Karpas-422 (cell line): ENCODE measurements at places on chromosomes 16 and 17. TPM values are rescaled to one million over a fixed set of nuclear protein-coding genes. Genes with fewer than 3 reads are reported as not detected.

DNA sequence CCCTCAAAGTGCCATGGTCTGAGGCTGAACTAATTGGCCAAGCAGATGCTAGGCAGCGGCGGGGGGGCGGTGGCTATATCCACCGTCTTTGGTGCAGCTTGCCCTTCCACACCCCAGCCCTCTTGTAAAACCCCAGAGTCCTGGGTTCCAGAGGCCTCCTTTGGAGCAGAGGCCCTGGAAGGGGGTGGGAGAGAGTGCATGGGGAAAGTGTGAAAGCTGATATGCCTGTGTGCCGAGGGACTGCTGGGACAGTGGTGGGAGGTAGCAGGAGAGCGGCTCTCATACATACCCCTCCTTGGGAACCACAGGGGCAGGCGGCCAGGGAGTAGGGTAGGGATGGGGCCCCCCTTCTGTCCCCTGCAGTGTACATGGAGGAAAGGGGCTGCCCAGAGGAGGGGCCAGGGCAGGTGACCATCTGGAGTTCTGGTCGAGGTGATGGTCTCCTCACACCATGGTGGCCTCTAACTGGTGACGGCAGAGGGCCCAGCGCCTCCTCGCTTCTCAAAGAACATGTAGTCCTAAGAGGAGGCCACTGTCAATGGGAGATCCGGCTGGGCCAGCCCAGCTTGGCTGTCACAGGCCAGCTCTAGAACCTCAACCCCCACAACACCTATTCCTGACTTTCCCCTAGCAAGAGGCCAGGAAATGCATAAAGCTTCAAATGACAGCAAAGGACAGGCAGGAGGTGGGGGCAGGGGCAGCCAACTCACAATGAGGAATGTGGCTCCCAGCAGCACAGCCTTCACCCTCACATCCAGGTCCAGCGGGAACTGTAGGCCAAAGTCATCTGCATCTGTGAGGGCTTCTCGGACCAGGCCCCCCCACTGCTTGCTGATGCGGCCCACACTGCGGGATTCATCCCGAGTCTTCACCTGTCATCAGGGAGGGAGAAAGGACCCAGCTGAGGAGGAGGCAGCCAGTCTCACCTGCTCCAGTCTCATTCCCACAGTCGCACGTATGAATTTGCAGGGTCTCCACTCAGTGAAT is 4.1 kb downstream of the PLSCR3 start:
- DNase-seq, result no peak

Gene MYH13
- not detected in 2 replicates for total RNA-seq

- no peak for DNase-seq
Observed at GRCh38 chr16:66273053-66273452, 93.4 kb upstream of the CDH5 start.

DNA sequence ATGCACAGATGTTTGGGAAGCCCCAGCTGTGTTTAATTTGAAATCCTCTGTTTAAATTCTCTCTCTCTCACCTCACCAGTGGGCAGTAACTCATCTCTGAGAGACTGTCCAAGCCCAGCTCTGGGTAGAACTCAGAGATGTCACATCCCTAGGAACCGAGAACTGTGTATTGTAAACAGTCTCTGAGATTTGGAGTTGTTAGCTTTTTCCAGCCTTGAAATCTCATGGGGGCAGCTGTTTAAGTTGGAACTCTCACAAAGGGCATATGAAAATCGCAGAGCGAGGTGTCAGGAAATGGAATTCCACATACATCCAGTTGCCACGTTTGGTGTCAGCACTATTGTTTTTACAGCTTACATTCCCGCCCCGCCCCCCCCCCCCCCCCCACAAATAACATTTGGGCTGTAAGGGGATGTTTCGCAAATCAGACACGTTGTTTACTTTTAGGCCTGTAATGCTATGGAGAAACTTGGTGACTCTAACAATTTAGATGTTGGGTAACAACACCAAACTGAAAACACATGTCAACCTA is 34.3 kb downstream of the VPS35L start:
- DNase-seq, result no peak

DNA sequence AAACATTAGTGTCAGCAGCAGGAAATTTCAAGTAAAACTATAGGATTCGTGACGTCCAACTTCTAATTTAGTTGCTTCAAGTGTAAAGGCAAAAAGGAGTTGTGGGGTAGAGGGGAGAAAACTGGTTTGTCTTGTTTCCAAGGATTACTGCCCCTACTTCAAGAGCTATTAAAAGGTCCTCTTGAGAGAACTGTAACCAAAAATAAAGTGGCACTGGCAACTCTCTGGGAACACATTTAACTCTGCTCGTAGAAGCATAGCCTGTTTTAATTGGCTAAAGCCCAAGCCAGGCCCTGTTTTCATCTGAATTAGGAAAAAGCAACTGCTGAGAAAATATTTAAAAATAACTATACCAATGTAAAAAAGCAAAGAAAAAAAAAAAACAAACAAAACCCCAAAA is 51.8 kb upstream of the AKAP1 start:
- DNase-seq, result peak; percentile 31

DNA sequence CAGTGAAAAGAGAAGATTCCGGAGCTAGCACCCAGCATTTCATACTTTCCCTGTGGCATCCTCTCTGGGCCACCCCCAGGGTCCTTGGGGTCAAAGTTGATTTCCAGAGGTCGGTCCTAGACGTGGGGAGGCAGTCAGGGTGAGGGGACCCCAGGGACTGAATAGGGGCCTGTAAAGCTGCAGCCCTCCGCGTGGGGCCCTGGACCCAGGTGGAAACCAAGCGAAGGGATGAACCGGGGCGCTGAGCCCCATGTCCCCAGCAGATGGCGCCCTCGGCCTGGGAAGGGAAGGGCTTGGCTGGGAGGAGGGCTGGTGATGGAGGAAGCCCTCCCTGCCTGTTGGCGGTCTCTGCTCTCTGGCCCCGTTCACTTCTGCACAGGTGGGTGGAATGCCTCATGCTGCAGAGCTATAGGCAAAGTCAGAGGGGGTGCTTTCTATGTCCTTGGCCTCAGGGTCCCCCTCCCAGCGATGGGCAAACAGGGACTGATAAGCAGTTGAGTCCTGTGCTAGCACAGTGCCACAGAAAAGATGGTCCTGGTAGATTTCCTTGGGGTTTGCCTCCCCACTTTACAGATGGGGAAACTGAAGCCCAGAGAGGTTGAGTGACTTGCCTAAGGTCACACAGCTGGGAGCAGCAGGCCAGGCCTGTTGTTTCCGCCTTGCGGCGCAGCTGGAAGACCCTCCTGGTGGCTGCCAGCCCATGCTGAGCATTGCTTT is 163.4 kb upstream of the CIBAR2 start:
- DNase-seq, result peak; percentile 88

Gene TXNL4B
- 11.7 and 15.2 TPM in 2 replicates for total RNA-seq

DNA sequence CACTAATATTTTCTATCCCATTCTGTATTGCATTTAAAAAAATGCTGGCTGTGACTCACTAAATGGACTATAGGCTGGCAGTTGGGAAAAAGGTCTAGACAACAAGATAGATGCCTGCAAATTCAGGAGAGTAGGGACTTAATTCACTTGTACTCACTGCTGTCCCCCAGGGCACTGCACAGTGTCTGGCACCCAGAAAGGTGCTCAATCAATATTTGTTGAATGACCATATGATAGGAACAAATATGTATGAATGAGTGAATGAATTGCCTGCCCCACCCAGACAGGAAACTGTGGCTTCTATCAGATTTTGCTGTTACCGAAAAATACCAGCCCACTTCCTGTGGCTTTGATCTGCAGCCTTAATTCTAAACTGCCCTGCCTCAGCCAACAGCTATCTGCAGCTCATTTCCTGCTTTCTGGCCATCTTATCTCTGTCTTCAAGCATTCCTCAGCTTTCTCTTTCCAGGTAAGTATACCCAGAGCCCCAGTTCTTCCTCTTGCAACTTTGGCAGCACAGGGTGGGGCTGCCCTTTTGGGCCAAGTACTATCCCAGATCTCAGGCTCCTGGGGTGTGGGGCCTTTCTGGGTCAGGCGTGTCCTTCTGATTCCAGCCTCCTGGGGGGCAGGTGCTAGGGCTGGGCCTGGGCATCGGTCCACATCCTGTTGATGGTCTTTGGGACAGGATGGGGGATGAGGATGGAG is 15.3 kb upstream of the TNS4 start:
- no peak for DNase-seq

DNA sequence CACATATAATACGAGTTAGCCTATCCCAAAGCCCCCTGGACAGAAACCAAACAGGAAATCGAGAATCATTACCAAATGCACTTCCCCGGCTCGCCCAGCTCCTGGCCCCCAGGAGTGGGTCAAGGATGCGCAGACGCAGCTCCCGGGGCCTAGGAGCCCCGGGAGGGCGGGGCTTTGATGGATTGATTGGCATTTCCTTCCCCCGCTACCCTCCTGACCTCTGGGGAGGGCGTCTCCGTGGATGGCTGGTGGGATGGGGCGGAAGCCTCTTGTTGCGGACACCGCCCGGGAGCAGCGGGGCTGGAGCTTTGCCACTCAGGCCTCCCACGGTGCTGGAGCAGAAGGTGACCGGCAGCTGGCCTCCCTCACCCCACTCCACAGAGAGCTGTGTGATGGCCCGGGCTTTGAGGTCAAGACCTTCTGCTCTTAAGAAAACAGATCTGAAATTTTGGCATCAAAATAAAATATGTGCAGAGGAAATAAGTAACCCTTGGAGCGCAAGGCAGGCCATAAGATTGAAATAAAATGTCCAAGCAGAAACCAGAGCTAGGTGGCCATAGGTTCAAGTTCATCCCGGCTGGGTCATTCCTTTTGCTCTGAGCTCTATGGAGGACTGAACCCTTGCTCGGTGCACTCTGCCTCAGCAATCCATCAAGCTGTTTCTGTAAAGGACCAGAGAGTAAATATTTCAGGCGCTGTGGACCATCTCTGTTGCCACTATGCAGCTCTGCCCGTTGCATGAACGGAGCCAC is 262.3 kb downstream of the SOX9 start:
- DNase-seq, result no peak

- no peak for DNase-seq
Observed at GRCh38 chr16:11180489-11180888, 75.5 kb downstream of the SOCS1 start.

Gene ACADVL
- total RNA-seq, result 245 and 371 TPM in 2 replicates

- no peak for DNase-seq
Observed at GRCh38 chr17:76546556-76547182, 6.8 kb downstream of the PRCD start.

DNA sequence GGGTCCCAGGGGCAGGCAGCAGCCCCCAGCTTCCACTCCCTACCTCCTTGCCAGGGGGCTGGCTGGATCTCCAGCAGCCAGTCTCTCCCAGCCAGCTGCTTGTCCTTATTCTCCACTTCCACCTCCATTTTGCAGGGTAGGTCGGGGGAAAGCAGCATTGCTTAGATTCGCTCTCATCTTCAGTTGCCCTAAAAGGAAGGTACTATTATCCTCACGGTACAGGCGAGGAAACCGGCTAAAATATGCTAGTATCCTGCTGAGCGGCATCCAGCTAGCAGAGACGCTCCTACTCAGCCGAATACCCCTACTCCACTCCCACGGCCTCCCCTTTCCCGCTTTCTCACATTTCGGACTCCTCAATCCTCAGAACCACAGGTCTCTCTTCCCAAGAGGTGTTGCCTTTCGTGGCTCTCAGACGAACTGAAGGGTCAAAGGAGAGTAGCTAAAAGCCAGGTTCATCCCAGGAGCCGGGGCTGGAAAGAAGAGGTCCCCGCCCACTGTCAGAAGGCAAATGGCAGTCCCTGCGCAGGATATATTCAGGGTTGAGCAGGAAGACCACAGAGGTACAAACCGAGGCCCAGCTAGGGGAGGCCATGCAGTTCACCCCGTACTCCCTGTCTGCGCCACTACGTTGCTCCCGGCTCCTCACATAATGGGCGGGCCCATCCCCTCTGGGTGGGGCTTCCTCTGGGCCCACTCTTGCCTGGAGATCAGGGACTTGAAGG is 1.7 kb upstream of the RAB11FIP4 start:
- DNase-seq, result no peak

DNA sequence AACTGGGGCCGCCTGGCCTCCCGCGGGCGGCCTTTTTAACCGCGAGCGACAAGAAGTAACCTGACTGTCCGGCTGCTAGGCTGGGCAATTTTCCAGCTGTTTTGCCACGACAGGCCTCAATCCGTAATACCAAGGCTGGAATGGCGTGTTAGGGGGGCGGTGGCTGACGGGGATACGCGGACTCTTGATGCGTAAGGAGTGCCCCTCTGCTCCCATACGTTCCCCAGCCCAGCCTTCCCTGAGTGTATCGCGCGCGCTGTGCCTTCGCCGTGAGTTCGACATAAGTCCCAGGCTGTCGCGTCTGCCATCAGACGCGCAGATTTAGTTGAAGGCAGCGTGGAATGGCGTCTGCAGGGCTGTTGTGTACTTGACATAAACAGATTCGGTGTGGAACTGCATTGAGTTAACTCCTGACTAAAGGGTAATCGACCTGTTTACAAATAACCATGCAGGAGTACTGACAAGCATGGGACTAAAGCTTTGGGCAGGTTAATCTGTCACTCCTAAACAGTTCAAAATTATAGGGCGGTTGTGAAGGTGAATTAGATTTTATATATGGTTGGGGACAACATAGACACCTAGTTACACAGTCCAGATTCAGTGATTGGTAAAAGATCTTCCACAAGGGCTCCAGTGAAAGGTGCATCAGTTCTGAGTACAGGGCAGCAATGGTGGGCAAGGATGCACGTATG is 16.6 kb upstream of the ERN1 start:
- peak; percentile 69 for DNase-seq

DNA sequence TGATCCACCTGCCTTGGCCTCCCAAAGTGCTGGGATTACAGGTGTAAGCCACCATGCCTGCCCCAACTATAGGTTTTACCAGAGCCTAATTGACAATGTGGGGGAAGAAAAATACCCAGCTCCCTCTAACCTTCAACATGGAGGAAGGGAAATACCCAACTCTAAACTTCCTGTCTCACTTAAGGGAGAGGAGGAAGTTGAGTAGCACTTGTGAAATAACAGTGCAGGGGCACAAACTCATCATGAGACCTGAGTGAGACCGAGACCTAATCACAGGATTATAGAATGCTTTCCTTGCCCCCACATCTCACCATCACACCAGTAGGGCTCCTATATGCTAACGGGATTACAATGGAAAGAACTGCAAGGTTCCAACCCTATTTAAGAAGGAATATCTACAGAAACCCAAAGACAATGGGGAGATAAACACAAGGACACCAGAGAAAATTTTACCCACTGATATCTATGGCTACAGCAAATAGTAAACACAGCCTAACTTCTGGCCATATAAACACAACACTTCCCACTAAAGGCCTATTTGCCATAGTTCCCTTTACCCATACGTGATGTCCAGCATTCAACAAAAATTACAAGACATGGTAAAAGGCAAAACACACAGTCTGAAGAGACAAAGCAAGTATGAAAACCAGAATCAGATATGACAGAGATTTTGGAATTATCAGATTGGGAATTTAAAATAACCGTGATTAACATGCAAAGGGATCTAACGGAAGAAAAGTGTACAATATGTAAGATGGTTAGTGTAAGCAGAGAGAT is 26.9 kb downstream of the OR3A1 start:
- DNase-seq, result no peak

Gene CCL2
- not detected in 2 replicates for total RNA-seq

Gene MMP28
- total RNA-seq, result not detected in 2 replicates

Gene NOG
- not detected in 2 replicates for total RNA-seq

Gene GPR142
- not detected in 2 replicates for total RNA-seq

Gene ZPBP2
- 3.9 and 10.4 TPM in 2 replicates for total RNA-seq

Gene IRF8
- total RNA-seq, result 285 and 592 TPM in 2 replicates
